Left renal cortex interstitium (tissue), 4 donors: ENCODE measurements at places on chromosomes 11 and 22. TPM values are rescaled to one million over a fixed set of nuclear protein-coding genes. Genes with fewer than 3 reads are reported as not detected.

ZNF70 gene
- polyA plus RNA-seq = 8.4 TPM

SPDYC gene
- not detected for polyA plus RNA-seq

APOL5 gene
- polyA plus RNA-seq = 0.10 TPM

GRCh38 chr11:81339521-81339920 lies 1394.1 kb downstream of the FAM181B start:
- DNase-seq = no peak

CARD16 gene
- polyA plus RNA-seq = 1.3 TPM

DNA sequence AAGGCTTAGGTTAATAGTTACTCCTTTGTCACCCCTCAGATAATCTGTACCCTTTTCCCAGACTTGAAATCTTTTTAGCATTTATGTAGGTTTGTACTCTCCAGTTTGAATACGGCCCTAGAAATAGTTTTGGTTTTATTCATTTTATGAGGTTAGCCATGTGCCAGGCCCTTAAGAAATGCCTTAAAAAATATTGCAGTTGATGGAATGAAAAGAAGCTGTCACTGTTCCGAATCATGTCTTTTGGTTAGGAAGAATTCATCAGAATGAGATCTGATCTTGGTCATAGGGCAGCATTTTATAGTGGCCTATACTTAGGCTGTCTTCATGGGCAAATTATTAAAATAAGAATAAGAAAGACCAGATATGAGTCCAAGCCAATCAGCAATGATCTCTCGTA lies 14.8 kb upstream of the PRSS23 start:
- no peak for DNase-seq

DNA sequence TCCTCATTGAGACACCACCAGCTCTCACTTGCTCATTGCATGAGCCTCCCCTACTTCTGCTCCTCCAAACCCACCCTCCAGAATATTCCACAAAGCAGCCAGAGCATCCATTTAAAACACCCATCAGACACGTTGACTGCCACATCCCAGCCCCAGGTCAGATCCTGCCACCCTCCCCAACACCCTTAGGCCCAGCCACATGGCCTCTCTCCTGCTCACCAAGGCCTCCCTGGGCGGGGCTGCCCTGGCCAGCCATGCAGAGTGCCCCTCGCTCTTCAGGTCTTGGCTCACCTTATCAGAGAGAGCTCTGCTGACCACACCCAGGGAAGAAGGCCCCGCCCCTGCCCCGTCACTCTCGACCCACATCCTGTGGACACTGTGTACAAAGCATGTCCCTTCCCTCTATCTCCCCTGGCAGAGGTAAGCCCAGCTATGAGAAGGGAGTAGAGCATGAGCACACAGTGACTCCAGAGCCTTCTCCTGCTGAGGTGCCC lies 106.8 kb downstream of the MICAL3 start:
- no peak for DNase-seq

GRCh38 chr22:42389143-42389542 lies 43.1 kb downstream of the NFAM1 start:
- no peak for DNase-seq

SLC22A24 gene
- 0.17 TPM for polyA plus RNA-seq

HBG2 gene
- 1,196 TPM for polyA plus RNA-seq

SLC22A6 gene
- 33.4 TPM for polyA plus RNA-seq

OR52I1 gene
- 0.03 TPM for polyA plus RNA-seq

- DNase-seq = no peak
Observed at GRCh38 chr22:34395370-34395769, 475.1 kb upstream of the LARGE1 start.

DNA sequence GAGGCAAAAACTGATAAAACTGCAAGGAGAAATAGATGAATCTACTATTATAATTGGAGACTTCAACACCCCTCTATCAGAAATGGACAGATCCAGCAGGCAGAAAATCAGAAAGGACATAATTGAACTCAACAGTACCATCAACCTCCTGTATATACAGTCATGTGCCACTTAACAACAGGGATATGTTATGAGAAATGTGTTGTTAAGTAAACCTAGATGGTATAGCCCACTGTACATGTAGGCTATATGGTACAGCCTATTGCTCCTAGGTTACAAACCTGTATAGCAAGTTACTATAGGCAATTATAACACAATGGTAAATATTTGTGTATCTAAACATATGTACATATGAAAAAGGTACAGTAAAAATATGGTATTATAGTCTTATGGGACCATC lies 66.8 kb upstream of the PHF21A start:
- no peak for DNase-seq

- DNase-seq = no peak
Observed at GRCh38 chr11:111911563-111912401, at the start of gene CRYAB. Gene CRYAB (minus strand): TSS chr11:111911770. CDS start chr11:111911724, 46 bp downstream.

DNA sequence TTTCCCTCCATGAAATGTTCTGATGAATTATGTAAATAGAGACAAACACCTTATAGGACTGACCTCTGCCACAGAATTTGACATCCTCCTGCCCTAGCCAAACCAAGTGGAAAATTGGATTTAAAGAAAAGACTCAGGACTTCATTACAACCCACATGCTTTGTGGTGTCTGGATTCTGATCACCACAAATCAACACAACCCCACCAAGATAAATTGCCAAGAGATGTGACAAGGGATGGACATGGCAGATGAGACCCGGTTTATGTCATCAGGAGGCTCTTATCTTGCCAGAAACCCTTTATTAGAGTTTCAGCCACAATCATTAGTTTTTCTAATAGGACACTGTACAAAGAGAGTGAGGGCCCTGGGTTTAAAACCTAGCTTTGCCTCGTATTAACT lies 57.9 kb upstream of the SLC6A5 start:
- no peak for DNase-seq

- DNase-seq = no peak
Observed at GRCh38 chr22:20571531-20572007, 64.2 kb downstream of the MED15 start.

- DNase-seq = no peak
Observed at GRCh38 chr11:90919332-90919731, 696.5 kb upstream of the CHORDC1 start.

GRCh38 chr11:34905666-34906065 lies 10.5 kb downstream of the APIP start:
- DNase-seq = no peak

DNA sequence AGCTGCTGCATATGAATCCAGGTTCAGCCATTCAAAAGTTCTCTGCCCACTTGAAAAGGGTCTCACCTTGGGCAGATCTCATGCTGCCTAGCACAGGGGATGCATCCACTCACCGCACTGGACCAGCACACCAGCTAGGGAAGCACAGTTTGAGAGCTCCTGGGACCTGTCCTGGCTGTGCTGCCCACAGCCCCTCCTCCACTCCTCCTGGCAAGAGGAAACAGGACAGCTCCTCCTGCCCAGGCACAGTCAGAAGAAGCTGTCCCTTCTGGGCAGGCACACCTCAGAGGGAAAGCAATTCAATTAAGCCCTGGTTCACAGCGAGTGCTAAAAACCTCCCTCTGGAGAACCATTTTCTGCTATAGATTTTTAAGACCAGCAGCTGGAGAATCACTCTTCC lies 146.7 kb downstream of the ST3GAL4 start:
- no peak for DNase-seq

GRCh38 chr11:15202626-15203025 lies 87.9 kb downstream of the INSC start:
- DNase-seq = no peak

DNA sequence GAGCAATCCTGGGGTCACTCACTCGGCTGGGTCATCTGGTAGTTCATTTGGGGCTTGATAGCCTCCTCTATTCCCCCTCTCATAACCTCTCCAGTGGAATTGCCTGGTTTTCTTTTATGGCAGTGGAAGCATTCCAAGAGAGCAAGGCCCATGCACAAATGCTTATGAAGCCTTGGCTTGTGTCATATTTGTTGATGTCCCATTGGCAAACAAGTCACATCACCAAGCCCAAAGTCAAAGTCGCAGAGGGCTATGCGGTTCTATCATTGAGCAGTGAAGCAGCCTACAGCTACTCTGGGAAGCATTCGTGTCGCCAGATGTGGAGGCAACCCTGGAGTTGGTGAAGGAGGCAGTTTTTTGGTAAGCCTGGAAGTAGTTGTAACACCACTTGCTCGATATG lies 12.3 kb downstream of the KCTD14 start:
- DNase-seq = no peak

YAP1 gene
- polyA plus RNA-seq = 190 TPM
